ENCODE measurements at places on chromosomes 7 and 10.

DNA sequence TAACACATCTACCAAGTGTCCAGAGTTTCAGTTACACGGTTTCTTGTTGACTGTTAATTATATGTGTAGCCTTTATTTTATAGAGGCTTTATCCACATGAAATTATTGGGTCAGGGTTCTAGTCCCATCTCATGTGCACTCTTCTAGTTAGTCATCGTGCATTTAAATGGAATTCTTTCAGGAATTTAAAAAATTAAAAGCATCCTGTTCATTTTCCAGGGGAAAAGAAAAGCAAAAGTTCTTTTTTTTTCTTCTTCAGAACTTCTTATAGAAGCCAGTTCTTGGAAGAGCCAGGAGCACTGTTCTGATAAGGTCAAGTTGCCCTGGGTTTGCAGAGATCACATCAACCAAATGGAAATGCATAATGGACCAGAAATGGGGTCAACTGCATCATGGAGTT, 324.7 kb downstream of the INHBA start:
- no peak for DNase-seq

- peak; percentile 62 for DNase-seq
Observed at GRCh38 chr10:69572159-69573055, 815 bp downstream of the NEUROG3 start.

DNA sequence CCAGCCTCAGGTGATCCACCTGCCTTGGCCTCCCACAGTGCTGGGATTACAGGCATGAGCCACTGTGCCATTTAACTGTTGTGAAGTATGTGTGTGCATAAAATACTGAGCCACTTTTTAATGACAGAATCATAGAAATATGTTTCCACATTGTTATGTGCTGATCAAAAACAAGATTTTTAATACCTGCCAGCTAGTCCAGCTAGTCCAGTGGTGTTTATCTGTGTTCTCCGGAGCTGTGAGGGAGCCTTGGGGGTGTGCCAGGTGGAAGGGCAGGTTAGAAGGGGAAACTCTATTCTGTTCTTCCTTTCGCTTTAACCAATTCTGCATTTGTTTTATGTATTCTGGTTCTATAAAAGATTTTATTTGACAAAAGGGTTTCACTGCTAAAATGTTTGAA, 7.0 kb downstream of the FAM221A start:
- DNase-seq: no peak

DNA sequence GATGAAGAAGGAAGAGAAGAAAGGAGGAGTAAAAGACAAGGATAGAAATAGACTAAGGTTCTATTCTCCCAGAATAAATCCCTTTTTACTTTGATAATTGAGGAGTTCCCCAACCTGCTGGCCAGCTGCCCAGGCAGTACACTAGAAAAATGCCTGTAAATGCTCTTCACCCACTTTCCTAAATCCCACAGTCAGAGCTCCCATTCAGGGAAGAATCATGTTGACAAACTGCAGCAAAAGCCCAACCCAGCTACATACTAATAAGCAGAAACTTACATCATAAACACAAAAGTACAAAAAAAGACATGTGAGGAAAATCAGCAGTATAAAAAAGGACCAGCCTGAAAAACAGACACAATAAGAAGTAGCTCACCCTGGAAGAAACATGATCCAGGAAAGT, 15.8 kb upstream of the KDM7A start:
- DNase-seq: no peak

DNA sequence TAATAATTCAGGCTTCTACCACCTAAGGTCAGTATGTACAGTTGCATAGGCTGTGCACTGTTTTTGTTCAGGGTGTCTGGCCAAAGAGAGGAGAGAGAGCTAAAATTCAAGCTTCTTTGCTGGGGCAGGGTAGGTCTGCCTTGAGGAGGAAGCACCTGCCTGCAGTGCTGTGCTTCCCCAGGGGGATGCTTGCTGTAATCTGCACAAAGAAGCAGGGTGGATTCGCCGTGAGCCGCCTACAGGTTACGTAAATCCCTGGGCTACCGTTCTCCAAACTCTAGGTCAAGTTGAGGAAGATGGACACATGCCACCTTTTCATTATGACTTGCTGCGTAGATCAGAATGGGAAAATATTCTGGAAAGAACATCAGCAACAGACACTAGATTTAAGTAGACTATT, 543.3 kb downstream of the TNS3 start:
- DNase-seq: no peak

DNA sequence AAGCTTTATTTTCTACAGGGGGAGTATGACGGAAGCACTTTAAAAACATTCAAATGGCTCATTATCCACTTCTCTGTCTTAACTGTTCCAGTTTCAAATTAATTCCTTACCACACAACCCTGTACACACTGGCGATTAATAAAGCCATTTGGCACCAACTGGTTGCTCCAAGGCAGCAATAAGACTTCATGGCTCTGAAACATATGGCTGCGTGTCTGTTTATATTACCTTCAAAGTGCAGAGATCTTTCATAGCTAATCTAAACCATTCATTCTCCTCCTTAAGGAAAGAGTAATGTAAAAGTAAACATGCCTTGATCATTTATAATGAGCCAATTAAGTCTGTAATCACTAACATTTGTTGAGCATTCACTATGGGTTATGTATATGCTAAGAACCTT, 325.7 kb downstream of the PARD3 start:
- no peak for DNase-seq

- no peak for DNase-seq
Observed at GRCh38 chr7:151210087-151210854, at the start of gene H2BK1. H2BK1 (minus strand) TSS chr7:151210488; CDS start chr7:151210318, 170 bp downstream.

DNA sequence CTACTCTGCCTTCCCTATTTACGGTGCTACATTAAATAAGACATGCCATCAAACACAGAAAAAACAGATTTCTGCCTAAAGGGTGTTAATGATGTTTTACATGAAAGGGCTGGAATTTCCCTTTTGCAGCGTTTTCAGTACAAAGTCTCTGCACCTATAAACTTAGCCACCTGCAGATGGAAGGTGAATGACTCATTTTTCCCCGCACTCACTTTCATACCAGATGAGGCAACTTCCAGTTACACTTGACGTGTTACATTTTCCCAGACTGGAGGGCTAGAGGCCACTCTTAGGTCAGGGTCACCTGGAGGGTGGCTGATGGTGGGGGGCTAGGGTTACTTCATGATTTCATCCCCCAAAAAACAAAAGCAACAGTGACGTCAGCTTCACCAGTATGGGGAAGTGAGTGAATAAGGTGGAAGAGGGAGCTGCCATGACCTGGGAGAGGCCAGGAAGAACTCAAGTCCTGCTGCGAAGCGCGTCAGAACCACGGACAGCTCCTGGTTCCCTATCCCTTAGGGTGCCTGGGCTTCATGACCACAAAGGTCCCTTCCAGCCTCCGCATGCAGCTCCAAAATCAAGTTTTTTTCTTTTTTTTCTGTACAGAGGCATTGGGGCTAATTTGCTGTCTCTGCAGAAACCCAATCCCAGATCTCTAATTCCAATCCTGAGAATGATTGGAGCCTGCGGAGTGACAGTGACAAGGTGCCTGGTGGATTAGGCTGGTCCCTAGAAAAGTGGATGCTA, 94.0 kb downstream of the ADARB2 start:
- peak; percentile 58 for DNase-seq

GRCh38 chr7:152528612-152529011, 92.8 kb upstream of the KMT2C start:
- DNase-seq: no peak

DNA sequence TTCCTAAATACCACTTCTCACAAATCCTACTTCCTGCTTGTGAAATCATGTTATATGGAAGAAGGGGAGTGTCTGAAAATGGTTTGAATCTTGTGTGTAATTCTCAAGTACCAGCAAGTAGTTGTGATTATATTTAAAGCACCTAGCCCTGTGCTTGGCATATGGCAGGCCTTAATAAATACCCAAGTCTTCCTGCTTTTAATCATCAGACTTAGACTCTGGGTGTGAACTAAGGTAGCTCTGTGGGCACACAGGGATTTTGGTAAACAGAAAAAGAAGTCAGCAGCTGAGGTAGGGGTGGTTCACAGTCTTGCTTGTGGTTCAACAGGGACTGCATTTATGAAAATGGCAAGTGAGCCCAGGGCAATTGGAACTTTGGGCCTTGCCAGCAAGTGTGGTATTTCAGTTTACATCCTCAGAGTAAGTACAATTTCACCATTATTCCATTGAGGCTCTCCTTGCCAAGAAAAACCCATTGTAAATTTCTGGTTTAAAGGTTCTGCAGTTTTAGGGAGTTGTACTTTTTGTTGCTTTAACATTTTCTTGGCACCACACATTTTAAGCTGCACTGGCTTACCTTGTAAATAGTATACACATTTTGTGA, 215.5 kb downstream of the AUTS2 start:
- DNase-seq: no peak

GRCh38 chr7:140983802-140984201, 30.9 kb downstream of the MRPS33 start:
- DNase-seq: peak; percentile 62

GRCh38 chr7:141709749-141710148, 1.6 kb downstream of the WEE2 start:
- DNase-seq: no peak

DNA sequence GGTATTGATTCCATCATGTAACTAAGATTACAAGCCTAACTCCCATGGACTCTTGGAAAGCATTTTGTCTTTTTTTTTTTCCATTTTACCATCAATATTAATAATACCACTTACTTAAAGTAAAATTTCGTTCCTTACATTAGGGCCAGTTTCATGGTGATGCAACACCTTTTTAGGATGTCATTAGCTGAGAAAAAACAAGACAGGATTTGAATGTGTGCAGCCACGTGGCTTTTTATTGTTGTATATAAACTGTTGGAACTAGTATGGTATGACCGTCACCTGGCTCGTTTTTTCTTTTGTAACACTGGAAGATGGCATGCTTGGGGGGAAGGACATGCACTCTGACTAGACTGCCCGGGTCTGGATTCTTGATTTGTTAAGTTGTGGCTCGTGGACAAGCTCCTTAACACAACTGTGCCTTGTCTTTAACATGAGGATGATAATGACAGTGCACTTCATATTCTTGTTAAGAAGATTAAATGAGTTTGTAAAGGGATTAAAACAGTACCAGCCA, 42.1 kb downstream of the ARHGAP21 start:
- no peak for DNase-seq

DNA sequence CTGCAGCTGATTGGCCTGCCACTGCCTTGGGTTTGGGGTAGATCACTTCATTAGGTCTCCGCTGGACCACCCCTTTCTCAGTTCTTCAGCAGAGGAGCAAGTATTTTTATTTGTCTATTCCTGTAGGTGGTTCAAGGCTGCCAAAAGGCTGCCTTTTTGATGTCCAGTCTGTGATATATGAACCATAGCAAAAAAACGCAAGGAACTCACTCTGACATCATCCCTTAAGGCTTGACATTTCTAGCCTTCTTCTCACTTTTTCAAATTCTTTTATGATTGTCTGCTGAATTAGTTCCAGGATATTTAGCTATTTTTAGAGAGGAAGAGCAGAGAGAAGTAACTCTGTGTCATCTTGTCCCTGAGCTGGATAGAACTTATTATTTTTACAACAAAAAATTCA, 269.2 kb downstream of the BAMBI start:
- no peak for DNase-seq

DNA sequence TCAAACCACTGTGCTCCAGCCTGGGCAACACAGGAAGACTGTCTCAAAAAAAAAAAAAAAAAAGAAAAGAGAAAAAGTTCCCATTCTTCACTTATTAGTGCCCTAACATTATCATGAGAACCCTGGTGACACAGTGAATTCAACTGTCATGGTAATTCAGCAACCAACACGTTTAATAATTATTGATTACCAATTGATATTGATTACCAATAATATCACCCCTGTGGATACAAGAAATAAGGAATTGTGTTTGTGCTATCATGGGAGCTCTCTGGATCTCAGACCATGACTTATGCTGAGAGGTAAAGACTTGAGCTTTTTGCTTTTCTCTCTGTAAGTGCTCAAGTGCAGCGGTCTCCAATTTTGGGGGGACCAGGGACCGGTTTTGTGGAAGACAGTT, 195.3 kb downstream of the TPST1 start:
- DNase-seq: no peak

GRCh38 chr10:108452533-108452932, 1288.0 kb upstream of the SORCS1 start:
- DNase-seq: no peak

GRCh38 chr10:78277314-78278057, 243.8 kb downstream of the RPS24 start:
- DNase-seq: no peak

GRCh38 chr10:6542999-6543430, 37.1 kb downstream of the PRKCQ start:
- no peak for DNase-seq

Measured in DMS53 (cell line).